ENCODE measurements at places on chromosomes 5 and 9. TPM values are rescaled to one million over a fixed set of nuclear protein-coding genes. Genes with fewer than 3 reads are reported as not detected.

DNA sequence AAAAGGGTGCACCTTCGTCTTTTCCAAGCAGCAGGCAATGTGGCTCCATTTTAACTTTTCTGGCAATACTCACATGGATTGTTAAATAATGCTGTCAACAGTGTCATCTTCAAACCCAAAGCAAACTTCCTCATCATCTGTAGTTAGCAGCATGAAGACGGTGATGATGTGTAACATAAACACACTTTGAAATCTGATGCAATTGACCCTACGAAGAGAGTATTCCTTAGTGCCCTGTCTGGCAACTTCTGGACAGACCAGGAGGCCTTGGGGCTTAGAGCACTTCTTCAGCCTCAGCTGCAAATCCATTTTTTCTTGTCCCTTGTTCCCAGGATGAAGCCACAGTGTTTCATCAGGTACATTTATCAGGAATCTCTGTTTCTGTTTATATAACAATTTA, 149.1 kb downstream of the GHR start:
- no peak overlapping the region for H3K4me3 ChIP-seq
- peaks cover 8% of the 10 kb centered on the region for H3K4me1 ChIP-seq
- H3K36me3 ChIP-seq, result no peaks in the 10 kb centered on the region
- DNase-seq, result no peak

GRCh38 chr5:27473307-27474046, 435.1 kb upstream of the CDH9 start:
- peak overlapping the region; percentile 70 for H3K4me3 ChIP-seq
- peak overlapping the region; percentile 86 for H3K27ac ChIP-seq
- H3K36me3 ChIP-seq, result peaks cover 33% of the 10 kb centered on the region
- no peak for DNase-seq
- H3K4me1 ChIP-seq, result peaks cover 17% of the 10 kb centered on the region

DNA sequence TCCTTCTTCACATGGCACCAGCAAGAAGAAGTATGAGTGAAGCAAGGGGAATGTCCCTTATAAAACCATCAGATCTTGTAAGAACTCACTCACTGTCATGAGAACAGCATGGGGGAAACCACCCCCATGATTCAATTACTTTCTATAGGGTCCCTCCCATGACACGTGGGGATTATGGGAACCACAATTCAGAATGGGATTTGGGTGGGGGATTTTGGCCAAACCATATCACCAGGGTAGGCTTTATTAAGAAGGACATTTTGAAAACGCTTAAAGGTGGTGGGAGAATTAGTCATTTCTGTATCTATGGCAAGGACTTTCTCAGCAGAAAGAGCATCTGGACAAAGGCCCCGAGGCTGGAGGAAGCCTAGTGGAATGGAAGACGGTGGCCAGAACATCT, 100.2 kb upstream of the ADAMTS16 start:
- no peaks in the 10 kb centered on the region for H3K36me3 ChIP-seq
- H3K4me3 ChIP-seq, result no peak overlapping the region
- H3K4me1 ChIP-seq, result no peaks in the 10 kb centered on the region
- H3K27ac ChIP-seq, result no peak overlapping the region
- H3K27me3 ChIP-seq, result peaks cover 15% of the 10 kb centered on the region
- DNase-seq, result no peak

- H3K36me3 ChIP-seq, result no peaks in the 10 kb centered on the region
- no peak overlapping the region for H3K4me3 ChIP-seq
- H3K27ac ChIP-seq, result no peak overlapping the region
- no peak for DNase-seq
Observed at GRCh38 chr5:123278284-123278683, 144.9 kb downstream of the CEP120 start.

DNA sequence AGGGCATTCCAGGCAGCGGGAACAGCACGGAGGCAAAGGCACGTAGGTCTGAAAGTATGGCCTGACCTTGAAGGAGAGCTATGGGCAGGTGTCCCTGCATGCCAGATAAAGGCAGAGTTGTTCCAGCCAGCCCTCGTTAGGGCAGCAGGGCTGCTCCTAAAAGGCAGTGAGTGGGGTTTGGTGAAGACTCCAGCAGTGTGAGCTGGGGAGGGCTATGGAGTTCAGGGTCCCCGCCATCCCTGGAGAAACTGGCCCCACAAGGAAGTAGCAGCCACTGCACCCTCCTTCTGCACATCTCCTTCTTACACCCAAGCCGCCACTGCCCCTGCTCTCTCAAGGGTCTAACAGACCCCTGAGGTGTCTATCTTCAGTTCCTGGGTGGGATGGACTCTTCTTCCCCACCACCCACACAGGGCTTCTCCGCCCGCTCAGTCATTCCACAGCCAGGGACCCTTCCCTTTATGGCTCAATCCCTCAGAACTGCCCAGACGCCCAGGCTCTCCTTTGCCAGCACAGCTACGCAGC, 1.4 kb downstream of the AKNA start:
- H3K4me1 ChIP-seq, result peaks cover 47% of the 10 kb centered on the region
- H3K27ac ChIP-seq, result peak overlapping the region; percentile 95
- H3K36me3 ChIP-seq, result no peaks in the 10 kb centered on the region
- peak overlapping the region; percentile 87 for H3K4me3 ChIP-seq
- no peak for DNase-seq
- no peaks in the 10 kb centered on the region for H3K27me3 ChIP-seq

- no peak overlapping the region for H3K4me3 ChIP-seq
- H3K36me3 ChIP-seq, result no peaks in the 10 kb centered on the region
- no peaks in the 10 kb centered on the region for H3K27me3 ChIP-seq
- peaks cover 7% of the 10 kb centered on the region for H3K4me1 ChIP-seq
- DNase-seq, result no peak
- no peak overlapping the region for H3K27ac ChIP-seq
Observed at GRCh38 chr5:117788596-117788995, 1199.8 kb downstream of the DTWD2 start.

- H3K27me3 ChIP-seq, result no peaks in the 10 kb centered on the region
- no peak for DNase-seq
- no peak overlapping the region for H3K27ac ChIP-seq
- peaks cover 34% of the 10 kb centered on the region for H3K4me1 ChIP-seq
- no peak overlapping the region for H3K4me3 ChIP-seq
- peaks cover 2% of the 10 kb centered on the region for H3K36me3 ChIP-seq
Observed at GRCh38 chr9:120363697-120364096, 216.3 kb downstream of the CDK5RAP2 start.

DNA sequence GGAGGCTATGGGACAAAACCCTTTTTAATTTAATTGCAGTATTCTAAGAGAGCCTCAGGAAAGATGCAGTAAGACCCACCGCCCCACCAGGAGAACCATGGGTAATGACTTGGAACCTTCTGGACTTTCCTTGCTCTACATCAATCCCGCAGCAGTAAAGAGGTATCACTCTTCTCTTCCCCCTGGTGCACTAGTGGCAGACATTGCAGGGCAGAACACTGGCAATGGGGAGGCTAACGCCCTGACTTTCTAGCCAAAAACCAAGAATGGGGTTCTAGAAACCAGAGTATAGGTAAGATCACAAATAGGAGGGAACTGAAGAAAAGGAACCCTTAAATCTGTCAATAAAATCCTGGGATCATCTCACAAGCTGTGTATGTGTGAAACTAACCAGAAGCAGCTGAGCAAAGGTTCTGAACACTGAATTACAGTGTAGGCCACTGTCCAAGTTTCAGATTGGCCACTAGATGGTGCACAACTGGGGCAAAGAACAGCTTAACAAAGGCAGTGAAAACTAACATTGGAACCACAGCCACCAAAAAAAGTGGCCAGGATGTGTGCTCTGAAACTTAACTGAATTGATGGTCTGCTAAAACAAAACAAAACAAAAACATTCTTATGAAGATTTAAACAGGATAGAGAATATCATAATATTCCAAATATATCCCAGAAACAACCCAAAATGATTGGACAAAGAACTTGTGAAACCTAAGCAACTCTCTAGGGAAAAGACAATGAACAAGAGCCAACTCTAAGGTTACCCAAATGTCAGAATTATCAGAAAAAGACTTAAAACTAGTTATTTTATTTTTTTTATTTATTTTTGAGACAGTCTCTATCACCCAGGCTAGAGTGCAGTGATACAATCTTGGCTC, 6.6 kb upstream of the FAM151B start:
- peaks cover 67% of the 10 kb centered on the region for H3K36me3 ChIP-seq
- no peaks in the 10 kb centered on the region for H3K27me3 ChIP-seq
- H3K4me3 ChIP-seq, result no peak overlapping the region
- no peak overlapping the region for H3K27ac ChIP-seq

DNA sequence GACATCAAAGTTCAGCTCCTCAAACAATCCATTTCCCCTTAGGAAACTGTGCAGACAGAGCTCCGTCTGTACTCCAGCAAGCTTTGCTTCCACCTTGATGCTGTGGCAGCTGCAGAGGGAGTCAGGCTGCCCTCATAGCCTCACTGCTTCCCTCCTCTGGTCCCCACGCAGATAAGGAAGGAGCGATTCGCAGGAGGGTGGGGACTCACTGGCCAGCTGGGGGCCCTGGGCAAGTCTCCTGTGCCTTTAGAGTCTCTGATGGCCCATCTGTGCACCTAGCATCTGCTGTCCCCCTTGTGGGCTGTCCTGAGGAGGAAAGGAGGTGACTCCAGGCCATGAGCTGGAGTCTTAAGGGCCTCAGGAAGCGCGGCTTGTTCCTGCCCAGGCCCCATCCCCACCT, 121.5 kb downstream of the ENTREP1 start:
- H3K27ac ChIP-seq, result no peak overlapping the region
- H3K36me3 ChIP-seq, result peaks cover 5% of the 10 kb centered on the region
- H3K4me3 ChIP-seq, result no peak overlapping the region
- peaks cover 8% of the 10 kb centered on the region for H3K27me3 ChIP-seq
- peaks cover 3% of the 10 kb centered on the region for H3K4me1 ChIP-seq

DNA sequence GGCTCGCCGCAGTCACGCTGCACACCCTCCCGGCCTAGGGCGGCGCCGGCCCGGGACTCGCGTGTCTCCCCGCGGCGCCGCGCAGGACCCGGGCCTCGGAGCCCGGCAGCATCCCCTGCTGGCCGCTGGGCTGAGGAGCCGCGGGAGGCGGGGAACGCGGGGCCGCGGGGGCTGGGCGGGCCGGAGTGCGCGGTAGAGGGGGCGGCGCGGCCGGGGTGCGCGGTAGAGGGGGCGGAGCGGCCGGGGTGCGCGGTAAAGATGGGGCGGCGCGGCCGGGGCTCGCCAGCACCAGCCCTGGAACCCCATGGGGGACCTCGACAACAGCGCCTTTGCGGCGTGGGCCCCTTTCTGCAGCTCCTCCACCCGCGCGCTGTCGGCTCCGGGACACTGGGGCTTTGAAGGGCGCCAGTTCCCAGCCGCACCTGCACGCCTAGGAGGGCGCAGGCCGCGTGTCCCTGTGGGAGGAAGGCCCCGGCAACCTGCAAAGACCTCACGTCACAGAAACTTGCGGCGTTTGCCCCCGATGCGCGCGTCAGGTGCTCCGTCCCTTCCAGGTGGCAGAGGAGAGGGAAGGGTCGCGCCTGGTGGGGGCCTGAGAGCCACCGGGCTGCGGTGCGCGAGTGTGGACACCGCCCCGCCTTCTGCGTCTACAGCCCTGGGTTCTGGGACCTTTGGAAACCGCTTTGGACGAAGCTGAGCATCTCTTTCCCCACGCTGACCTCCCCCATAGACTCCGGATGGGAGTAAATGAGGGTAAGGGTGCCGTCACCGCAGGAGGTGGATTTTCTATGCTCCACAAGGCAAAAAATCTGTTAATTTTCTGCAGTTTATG, 49.6 kb downstream of the NSUN2 start:
- no peak overlapping the region for H3K27ac ChIP-seq
- DNase-seq, result peak; percentile 51
- H3K4me3 ChIP-seq, result peak overlapping the region; percentile 51
- peaks cover 85% of the 10 kb centered on the region for H3K27me3 ChIP-seq

- no peak for DNase-seq
- H3K27ac ChIP-seq, result peak overlapping the region; percentile 27
- no peaks in the 10 kb centered on the region for H3K27me3 ChIP-seq
- H3K36me3 ChIP-seq, result peaks cover 15% of the 10 kb centered on the region
Observed at GRCh38 chr9:94082553-94082952, 1.7 kb upstream of the PTPDC1 start.

DNA sequence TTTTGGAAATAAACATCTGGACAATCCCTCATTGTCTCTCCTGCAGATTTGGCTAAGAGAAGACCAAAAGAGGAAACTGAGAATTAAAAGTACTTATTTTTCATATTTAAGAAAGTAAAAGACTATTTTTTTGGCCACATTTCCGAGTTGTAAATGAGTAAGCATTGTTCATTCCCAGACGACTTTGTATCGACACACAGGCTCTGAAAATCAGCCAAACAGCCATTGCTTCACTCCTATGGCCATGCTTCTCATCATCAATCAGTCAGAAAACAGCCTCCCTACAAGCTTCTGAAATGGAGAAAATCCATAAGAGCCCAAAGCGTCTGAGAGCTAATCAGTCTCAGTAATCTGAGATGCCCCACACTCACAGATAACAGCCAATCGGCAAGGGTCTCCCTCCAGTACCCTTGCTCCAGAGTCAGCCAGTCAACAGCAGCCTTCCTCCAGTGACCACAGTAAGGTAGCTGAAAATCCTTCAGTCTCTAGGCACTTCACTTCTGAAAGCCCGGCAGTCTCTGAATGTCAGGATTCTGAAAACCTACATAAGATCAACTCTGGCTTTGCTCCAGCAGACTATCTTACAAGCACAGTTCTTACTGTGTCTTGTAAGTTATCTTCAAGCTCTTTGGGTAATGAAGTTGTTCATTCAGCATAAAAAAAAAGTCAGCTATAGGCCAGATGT, 30.9 kb downstream of the CDO1 start:
- peaks cover 4% of the 10 kb centered on the region for H3K4me1 ChIP-seq
- DNase-seq, result no peak
- H3K4me3 ChIP-seq, result no peak overlapping the region
- H3K27me3 ChIP-seq, result peaks cover under 1% of the 10 kb centered on the region
- no peaks in the 10 kb centered on the region for H3K36me3 ChIP-seq
- H3K27ac ChIP-seq, result no peak overlapping the region

The GRM6 gene
- not detected for total RNA-seq

- no peaks in the 10 kb centered on the region for H3K36me3 ChIP-seq
- no peak overlapping the region for H3K27ac ChIP-seq
- no peak for DNase-seq
- H3K27me3 ChIP-seq, result no peaks in the 10 kb centered on the region
Observed at GRCh38 chr9:131700076-131700475, 39.8 kb downstream of the RAPGEF1 start.

GRCh38 chr5:133370904-133371303, 241.4 kb downstream of the FSTL4 start:
- H3K27ac ChIP-seq, result no peak overlapping the region
- peaks cover 14% of the 10 kb centered on the region for H3K4me1 ChIP-seq
- peaks cover 5% of the 10 kb centered on the region for H3K36me3 ChIP-seq

- no peaks in the 10 kb centered on the region for H3K4me1 ChIP-seq
- H3K27me3 ChIP-seq, result no peaks in the 10 kb centered on the region
- H3K27ac ChIP-seq, result no peak overlapping the region
Observed at GRCh38 chr5:131644822-131645221, 9.8 kb upstream of the RAPGEF6 start.

GRCh38 chr5:164357395-164358033, 852.1 kb downstream of the MAT2B start:
- H3K36me3 ChIP-seq, result no peaks in the 10 kb centered on the region
- peaks cover 30% of the 10 kb centered on the region for H3K4me1 ChIP-seq
- peaks cover 50% of the 10 kb centered on the region for H3K27me3 ChIP-seq

The PIP5KL1 gene
- 9.0 TPM for total RNA-seq

The PCDHA1 gene
- not detected for total RNA-seq

DNA sequence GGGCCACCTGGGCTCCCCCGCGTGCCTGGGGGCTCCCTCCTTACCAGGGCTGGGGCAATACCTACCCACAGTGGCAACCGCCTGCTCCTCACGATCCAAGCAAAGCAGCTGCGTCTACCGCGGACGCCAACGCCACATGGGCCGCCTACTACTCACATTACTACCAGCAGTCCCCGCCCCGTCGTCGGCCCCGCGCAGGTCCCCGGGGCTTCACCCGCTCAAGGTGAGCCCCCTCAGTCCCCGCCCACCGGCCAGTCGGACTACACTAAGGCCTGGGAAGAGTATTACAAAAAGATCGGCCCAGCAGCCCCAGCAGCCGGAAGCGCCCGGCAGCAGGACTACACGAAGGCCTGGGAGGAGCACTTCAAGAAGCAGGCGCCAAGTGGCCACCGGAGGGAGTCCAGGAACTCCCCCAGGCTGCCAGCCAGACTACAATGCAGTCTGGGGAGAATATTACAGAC, 106.0 kb upstream of the MTAP start:
- H3K27ac ChIP-seq, result no peak overlapping the region
- no peak overlapping the region for H3K4me3 ChIP-seq
- no peak for DNase-seq

All from mesothelial cell of epicardium (in vitro differentiated cells).